ENCODE measurements at places on chromosomes 11 and 22.

- DNase-seq: no peak
These were observed 525.6 kb downstream of the INSC start for GRCh38 chr11:15640318-15640717.

DNA sequence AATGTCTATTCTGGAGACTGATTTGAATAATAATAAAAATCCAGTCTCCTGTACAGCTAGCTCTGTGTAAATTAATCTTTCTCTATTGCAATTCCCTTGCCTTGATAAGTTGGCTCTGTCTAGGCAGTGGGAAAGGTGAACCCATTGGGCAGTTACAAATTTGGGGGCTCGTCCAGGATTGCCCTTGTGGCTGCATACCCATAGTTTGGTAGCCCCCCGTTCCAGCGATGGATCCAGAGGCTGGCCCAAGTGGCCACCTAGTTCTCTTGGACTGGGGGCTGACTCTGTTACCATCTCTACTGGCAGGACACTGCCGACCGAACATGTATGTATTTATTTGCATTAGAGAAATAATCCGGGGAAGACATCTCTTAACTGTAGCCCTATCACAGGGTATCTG is 326.2 kb upstream of the PDGFD start:
- DNase-seq: no peak

DNA sequence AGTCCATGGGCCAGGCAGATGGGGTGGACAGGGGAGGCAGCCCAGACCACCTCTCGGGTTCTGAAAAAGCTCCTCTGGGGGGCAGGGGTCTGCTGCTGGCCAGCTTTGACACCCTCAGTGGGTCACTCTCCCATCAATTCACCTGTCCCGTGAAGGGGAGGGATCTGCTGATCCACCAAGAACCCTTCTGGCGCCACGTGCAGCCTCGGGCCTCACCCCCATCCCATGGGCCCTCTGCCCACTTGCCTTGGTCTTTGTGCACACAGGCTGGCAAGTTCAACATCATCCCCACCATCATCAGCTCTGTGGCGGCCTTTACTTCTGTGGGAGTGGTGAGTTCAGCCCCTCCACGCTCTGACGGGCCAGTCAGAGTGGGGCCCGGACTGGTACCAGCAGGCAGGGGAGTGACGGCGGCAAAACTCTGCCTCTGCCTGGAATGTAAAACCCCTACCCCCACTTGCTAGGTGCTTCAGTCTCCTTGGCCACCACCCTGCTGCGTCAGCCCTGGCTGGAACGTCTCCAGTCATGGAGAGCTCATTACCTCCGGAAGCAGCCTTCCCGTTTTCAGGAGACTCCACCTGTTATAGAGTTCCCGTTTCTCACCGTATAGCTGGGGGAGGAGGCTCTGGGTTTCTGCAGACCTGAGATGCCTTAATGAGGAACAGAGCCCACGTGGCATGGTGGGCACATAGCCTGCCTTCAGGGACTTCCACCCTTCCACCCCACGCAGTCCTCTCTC is 12.7 kb downstream of the PRG3 start:
- no peak for DNase-seq

DNA sequence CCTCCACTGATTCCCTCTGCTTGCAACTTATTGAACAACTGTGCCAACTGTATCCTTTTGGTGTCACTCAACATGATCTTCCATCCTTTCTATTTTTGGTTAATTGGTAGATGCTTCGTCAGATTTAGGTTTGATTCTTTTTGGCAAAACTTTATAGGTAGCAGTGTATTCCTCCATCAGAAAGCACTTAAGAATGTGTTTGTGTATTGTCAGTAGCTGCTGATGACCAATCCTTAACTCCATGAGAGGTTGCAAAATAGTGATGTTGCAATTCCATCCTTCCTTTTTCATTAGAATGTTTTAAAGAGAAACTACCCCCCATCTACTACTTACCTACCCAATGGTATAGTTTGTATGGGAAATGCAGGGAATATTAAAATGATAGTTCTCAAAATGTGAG is 22.1 kb downstream of the FAM76B start:
- no peak for DNase-seq

GRCh38 chr11:107677924-107678631 is 33.8 kb downstream of the SLN start:
- no peak for DNase-seq

- no peak for DNase-seq
These were observed 62.1 kb downstream of the FAT3 start for GRCh38 chr11:92286709-92287108.

DNA sequence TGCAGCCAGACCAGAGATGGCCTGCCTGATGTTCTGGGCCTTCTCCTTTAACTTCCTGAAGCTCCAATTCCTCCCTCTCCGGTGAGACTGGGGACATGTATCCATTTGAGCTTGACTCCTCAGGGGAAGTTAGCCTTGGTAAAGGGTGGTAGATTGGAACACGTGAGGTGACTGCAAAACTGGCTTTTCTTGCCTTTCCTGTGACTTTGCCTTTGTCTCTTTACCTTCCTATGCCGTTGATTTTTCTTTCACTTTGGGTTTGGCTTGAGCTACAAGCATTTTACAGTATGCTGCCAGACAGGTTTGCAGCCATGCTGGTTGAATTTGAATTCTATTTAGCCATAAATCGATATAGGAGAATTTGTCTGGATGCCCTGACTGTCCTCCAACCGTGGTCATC is 16.8 kb upstream of the GLYATL1 start:
- DNase-seq: no peak

GRCh38 chr22:29988719-29989118 is 91.5 kb upstream of the HORMAD2 start:
- no peak for DNase-seq

GRCh38 chr11:129608711-129609110 is 206.9 kb upstream of the TMEM45B start:
- no peak for DNase-seq

DNA sequence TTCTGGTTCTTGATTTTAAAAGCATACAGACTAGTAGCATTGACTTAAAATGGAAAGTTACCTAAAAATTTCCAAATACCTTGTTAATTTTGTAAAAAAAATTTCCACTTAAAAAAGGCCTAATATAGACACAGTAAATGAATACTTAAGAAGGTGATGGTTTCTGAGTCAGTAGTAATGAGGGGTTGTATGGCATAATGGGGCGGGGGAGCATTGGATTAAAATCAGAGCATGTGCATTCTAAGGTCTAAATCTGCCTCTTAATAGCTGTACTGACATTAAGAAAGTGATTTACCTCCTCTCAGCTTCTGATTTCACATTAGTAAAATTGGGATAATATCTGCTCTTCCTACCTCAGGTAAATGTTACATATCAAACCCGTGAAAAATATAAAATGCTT is 446.5 kb downstream of the AASDHPPT start:
- no peak for DNase-seq

- DNase-seq: no peak
These were observed 1.8 kb upstream of the PACS1 start for GRCh38 chr11:66068154-66068821.

- DNase-seq: no peak
These were observed 21.4 kb downstream of the XRCC6 start for GRCh38 chr22:41642331-41643110.

GRCh38 chr11:84833488-84834088 is 793.6 kb downstream of the DLG2 start:
- DNase-seq: no peak

DNA sequence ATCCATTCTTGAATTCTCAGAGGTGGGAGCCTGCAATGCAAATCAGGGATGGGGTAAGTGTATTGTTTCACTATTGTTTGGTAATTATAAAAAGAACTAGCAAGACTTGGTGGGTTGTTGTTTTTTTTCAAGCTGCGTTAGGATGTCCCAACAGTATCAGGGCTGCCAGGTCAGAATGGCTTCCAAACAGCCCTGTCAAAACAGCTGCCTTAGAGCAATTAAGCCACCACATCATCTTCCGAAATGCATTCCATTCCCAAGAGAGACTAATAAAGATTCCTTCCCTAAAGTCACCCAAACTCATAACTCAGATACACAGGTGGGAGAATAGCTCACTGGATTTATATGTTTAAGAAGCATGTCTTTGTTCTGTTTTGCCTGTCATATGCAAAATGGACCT is 23.5 kb downstream of the BBOX1 start:
- no peak for DNase-seq

DNA sequence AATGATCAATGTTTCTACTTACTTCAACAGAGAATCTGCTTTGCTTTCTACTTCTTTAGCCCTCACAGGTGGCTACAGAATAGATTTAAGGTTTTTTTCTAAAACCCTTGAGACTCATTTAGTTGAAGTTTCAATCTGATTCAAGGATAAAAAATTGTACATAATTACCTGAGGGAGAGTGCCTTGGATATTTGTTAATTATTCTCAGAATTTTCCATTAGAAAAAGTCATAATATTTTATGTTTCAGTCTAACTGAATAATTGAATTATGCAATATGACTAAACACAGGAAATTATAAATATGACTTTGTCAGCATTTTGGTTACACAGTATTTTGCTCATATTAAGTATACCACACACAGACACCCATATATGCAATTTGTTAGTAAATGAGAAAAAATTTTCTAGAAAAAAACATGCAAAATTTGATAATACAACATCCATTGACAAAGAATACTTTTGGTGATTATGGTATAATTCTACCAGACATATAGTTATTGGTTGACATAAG is at the start of gene OR8J3:
Gene OR8J3 (minus strand): TSS at position 51 of the 511 bp plus-strand sequence. CDS start 2,483 bp downstream, outside the sequence.
- no peak for DNase-seq

DNA sequence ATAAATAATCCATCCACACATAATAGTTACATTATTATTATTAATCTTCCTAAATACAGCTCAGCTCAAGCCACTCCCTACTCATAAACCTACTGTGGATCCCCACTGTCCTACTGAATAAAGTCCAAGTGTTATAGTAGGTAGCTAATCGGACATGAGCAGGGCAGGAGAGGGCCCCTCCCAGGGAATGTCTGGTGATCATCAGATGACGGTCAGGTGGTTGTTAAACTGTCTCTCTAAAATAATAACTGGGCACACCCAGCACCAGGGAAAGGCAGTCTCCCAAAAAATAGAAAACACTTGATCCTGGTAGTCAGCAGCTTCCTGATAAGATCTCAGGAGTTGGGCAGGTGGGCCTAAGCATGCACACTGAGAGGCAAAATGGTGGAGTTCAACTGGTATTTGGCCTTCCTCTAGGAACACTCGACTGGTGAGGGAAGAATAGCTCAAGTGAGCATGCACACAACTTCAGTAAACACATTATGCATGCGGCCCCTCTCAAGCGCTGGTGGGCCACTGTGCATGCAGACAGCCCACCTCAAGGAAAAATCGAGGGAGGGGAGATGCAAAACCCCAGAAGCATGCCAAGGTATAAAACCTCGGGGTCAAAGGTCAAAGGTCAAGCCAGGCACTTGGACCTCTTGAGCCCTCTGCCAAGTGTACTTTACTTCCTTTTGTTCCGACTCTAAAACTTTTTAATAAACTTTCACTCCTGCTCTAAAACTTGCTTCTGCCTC is 65.0 kb downstream of the LRRC32 start:
- no peak for DNase-seq

DNA sequence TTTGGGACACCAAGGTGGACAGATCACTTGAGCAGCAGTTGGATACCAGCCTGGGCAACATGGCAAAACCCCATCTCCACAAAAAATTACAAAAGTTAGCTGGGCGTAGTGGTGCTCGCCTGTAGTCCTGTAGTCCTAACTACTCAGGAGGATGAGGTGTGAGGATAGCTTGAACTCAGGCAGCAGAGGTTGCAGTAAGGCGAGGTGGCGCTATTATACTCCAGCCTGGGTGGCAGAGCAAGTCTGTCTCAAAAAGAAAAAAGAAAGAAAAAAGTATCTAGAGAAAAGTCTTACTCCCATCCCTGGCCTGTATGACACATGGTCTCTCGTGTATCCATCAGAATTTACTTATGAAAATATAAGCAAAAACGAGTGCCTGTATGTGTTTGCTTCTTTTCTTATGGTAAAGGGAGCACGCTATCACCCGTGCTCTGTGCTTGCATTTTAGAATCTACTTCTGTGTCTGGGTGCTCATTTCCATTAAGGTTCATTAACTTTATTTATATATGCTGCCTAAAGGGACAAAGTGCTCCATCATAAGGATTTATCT is 15.4 kb upstream of the CPT1A start:
- DNase-seq: no peak

- DNase-seq: no peak
These were observed 20.6 kb upstream of the YWHAH start for GRCh38 chr22:31923747-31924146.

GRCh38 chr11:32154275-32154674 is 63.4 kb downstream of the RCN1 start:
- no peak for DNase-seq

GRCh38 chr11:64569300-64569970 is 21.6 kb upstream of the SLC22A12 start:
- no peak for DNase-seq

DNA sequence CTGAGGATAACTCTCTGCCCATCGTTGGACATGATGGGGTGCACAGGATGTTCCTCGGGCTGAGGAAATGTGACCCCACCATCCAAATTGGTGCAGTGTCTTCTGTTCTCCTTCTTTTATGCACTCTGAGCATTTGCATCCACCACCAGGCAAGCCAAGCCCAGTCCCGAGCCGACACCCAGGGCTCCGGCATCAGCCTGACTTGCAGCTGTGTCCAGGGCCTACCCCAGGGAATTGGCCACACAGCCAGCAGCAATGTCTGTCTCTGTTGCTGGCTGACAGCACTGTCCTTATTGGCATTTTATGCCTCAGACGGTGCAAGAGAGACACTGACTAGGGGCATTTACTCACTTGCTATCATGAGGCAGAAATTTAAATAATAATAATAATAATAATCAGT is 25.4 kb upstream of the CPT1A start:
- no peak for DNase-seq

DNA sequence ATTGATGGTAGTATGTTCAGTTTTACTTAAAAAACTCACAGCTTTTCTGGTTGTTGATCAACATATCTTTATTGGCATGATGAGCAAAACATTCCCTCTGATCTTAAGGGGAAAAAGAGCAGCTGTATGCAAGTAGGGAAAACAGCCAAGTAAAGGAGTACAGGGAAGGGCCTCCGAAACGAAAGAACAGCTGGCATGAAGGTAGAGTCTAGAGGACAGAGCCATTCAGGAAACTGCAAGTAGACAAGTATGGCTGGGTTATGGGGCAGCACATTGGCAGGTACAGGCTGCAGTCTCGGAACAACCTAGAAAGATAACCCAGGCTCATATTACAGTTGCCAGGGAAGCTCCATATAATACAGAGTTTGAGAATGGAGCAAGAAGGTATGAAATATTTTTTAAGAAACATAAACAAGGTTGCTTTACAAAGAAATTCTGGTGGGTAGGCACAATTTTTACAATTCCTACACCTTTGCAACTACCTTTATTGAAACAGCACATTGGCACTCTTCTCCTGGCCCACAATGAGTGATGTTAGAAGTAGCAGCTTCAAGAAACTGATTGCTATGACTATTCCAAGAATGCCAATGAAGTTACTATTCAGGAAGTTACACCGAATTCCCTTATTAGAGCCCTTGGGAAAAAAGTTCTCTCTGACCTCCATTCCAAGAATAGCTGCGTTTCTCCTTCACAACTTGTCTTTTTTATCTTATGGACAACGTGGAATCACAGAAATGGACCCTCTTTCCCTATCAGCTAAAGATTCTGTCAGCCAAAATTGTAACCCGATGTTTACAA is 45.2 kb downstream of the LGR4 start:
- no peak for DNase-seq

Measured in right renal pelvis (tissue), 4 donors.